Nucleus accumbens (tissue), 56 donors: ENCODE measurements at places on chromosomes 7 and 10.

DNA sequence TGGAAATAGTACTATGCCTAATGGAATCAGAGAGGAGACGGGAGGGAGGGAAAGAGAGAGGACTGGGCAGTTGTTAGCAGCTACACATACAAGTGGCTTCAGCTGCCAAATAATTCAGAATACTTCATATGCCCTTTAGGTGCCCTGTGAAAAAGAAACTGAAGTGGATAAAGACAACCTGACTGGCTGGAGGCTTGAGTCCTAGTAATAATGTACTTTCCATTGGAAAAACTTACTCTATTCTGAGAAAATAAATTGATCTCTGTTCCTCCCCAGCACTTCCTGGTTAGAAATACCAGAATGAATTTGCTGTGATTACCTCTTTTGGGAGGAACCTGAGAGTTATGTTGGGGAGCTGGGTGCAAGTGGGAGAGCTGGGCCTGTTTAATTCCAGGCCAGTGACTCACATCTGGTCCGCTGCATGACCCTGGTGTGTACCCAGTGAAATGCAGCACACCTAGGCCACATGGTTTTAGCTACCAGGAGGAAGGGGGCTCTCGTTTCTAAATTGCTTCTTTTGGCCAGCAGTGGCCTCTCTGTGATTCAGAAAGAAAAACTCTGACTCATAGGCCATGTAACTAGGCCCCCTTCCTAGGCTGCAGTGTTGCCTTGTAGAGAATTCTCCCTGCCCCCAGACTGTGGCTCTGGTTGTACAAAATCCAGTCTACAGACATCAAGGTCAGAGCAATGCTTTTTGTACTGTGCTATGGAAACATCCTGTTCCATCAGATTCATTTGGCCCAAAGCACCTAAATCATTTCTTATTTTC is 6.5 kb downstream of the AGFG2 start:
- DNase-seq = no peak

- no peak for DNase-seq
These were observed 8.1 kb downstream of the GDF2 start for GRCh38 chr10:47330366-47330765.

- no peak for DNase-seq
These were observed 13.1 kb upstream of the ZMIZ2 start for GRCh38 chr7:44735403-44736165.

DNA sequence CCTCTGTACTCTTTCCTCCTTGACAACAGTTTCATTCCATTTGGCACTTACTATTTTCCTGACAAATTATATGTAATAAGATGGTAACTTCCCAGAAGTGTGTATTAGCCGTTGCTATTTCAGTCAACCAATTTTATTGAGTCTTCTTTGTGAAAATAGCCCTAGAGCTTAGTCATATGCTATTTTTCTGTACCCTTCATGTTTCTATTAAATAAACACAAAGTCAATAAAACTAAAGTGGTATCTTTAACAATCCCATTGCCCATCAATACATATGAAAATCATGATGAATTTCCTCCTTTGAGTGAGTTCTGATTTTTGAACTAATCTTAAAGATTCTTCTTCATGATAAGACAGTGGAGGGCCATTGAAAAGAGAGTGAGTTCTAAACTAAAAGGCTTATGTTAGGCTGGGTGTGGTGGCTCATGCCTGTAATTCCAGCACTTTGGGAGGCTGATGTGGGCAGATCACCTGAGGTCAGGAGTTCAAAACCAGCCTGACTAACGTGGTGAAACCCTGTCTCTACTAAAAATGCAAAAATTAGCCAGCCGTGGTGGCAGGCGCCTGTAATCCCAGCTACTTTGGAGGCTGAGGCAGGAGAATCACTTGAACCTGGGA is 5.9 kb upstream of the MYPN start:
- no peak for DNase-seq

DNA sequence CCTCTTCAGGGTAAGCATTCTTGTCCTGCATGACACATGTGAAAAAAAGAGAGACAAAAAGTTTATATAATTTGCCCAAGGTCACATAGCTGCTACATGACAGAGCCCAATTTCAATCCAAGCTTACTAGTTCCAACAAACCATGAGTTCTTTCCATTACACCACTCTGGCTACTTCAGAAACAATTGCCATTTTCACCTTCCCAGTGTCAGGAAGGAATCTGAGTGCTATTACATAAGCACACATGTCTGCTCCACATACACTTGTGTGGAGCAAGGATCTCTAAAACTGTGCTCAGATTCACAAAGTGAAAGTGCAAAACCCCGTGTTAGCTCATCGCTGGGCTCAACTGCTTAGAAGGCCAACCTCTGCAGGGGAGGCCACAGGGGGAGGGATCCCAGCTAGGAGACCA is 356.2 kb upstream of the NFE2L3 start:
- DNase-seq = no peak

GRCh38 chr7:114365791-114366190 is 48.8 kb upstream of the FOXP2 start:
- no peak for DNase-seq

- no peak for DNase-seq
These were observed 103.0 kb upstream of the LSM8 start for GRCh38 chr7:118080947-118081346.

DNA sequence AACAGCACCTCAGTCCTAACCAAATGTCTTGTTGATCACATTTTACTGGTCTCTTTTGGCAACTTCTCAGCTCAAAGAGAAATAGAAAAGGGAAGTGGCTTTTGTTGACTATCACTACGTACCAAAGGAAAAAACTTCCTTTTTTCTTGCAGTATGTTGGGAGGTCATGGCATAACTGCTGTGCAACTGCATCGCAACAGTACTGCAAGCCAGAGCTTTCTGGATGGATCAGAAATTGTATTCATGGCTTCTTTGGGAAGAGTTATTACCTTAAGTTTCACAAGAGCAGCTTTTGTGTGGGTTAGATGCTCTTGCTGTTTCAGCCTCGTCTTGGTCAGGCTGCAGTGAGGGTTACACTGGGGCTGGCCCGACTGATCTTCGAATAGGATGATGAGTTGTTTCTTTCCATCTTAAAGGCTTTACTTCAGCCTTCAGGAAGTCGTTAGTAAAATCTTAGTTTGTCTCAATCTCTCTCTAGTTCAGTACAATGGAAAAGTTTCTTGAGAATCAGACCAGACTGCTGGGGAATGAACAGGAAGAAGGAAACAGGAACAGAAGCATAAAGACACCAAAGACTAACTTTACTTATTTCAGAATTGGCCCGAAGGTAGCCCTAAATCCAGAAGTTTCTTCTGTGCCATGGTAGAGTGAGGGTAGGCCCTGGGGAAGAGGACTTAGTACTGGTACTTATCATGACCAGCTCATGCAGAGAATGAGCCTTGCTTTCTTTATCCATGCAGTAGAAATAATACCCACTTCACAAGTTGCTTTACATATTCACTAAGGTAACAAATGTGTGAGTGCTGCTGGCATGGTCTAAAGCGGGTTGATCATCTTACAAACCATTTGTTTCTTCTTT is 153.6 kb downstream of the CELF2 start:
- DNase-seq = no peak

DNA sequence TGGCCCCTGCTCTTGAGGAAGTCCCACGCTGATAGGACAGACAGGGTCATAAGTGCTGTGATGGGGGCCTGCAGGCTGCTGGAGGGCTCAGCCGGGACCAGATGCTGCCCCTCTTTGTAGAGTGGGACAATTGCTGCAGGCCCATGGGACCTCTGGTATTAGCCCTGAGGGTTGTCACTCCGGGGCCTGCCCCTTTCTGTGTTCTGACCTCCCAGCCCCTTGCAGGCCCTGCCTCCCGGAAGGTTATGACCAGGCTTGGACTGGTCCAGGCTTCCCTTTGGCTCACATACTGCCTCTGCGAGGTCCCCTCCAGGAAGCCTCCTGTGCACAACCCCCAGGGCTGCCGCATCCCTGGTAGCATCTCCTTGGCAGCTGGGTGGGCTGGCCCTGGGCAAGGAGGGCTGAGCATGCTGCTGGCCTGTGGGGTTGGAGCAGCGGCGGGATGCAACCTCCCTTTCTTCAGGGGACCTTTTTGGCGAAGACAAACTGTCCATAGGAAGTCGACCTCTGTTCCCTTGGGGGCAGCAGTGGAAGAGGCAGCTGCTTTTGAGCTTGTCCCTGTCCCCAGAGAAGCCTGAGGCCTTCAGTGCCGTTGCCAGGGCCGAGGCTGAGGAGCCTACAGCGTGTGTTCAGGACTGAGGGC is 8.8 kb downstream of the LIMK1 start:
- no peak for DNase-seq

GRCh38 chr7:1885465-1886226 is 215.6 kb downstream of the ELFN1 start:
- DNase-seq = no peak

DNA sequence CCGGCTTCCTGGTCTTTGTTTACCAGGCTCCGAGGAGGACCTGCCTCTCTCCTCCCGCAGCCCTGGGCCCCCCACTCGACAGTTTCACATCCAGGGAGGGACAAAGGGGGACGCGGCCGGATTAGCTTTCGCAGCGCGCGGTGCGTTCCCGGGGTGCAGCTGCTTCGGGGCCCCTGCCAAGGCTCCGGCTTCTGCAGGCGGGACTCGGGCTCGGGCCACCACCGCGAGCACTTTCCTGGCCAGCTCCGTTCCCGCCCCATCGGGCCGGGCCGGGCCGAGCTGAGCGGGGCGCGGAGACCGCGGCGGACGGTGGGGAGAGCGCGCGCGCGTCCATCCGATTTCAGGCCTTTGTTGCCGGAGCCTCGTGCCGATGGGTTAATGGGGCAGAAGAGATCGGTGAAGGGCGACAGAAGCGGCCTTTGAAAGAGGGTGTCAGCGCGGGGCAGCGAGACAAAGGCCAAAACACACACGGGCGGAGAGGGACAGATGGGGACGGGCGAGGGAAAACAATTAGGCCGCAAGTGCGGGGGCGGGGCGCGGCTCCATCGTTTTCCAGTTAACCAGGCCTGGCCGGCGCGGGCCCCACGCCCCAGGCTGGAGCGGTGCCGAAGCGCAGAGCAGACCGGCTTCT is 8.5 kb upstream of the UNCX start:
- no peak for DNase-seq

- DNase-seq = no peak
These were observed 33.6 kb downstream of the HIPK2 start for GRCh38 chr7:139743967-139744767.

GRCh38 chr7:15113752-15114151 is 211.2 kb upstream of the DGKB start:
- no peak for DNase-seq

DNA sequence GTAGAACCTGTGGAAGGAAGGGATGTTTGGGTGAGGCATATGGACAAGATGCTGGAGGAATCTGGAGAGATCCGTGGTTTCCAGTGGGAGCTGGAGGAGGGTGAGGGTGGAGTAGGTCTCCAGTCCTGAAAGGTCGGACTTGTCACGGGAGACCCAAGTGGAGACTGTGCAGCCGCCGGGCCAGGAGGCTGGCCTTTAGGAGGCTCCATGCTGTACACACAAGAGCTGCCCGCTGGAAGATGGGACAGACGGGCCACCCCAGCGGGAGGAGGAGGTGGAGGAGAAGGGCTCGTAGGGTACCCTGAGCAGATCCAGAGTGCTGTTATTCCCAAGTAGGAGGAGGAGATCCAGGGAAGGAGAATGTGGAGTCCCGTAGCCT is 106.7 kb downstream of the NKX6-2 start:
- DNase-seq = no peak

DNA sequence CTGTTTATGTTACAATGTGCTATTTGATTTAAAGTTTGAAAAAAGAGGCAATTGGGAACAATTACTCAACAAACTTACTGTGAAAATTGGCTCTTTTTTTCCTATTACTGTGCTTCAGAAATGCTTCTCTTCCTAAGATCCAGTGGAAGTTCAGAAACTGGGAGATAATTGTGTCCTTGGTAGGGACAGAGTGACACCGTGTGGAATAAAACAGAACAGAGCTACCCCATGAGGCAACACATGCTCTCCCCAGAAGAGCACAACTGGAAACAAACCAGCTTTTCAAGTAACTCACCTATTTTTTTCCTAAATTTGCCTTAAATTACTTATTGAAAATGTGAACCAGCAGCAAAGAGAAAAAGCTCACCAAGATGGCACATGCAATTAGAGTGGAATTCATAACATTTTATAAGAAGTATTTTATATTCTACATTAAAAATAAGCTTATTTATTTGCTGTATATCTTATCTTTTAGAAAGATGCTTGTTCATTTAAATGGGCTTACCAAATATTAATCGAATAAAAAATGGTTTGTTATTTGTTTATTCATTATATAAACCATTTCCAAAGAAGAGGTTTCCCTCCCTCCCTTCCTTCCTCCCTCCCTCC is 346.1 kb upstream of the ANKRD30A start:
- DNase-seq = no peak

GRCh38 chr10:99279626-99280111 is 44.0 kb upstream of the HPSE2 start:
- no peak for DNase-seq

- no peak for DNase-seq
These were observed 168.2 kb downstream of the CACNA2D1 start for GRCh38 chr7:82275342-82275741.

DNA sequence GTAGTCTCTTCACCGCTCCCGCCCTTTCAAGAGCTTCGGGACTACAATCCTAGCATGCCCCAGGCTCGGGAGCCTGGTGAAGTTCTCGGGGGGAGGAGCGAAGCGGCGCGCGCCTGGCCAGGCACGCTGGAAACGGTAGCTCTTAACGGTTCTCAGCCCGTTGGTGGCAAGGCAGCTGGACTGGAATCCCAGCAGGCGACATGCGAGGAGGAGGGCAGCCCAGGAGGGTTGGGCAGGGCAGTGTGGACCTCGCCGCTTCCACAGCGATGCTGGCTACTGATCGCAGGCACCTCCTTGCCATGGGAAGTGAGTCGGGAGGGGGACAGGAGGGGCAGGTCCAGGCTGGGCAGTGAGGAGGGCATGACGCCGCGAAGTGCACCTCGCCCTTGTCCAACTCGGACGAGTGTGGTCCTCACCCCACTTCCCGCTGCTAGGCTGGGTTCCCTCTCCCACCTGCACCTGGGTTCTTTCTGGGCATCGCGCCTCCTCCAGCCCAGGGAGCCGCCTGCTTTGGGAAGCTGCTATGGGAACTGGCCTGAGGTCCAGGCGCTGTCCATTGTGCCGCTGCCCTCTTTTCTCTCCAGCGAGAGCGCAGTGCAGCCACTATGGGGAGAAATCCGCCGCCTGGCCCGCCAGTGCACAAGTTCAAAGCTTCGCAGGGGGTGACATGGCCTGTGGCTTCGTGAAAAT is 367.8 kb upstream of the NUPR2 start:
- no peak for DNase-seq

GRCh38 chr10:111766464-111766863 is 417.1 kb downstream of the GPAM start:
- no peak for DNase-seq

DNA sequence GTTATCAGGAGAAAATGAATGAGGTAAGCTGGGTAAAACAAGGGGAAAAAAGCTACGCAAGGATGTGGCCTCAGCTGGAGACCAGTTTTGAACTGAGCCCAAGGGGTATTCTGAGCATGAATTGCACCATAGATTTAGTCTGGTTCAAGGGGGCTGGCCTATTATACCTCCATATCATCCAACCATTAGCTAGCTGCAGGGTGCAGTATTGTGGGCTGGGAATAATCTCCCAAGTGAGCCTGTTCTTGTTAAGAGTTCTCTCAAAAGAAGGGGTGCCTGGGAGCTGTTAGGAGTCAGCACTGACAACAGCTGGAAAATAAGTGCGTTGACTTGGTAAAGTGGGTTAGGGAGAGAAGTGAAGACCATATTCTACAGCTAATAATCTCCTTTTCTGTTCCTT is 8.0 kb downstream of the TAS2R16 start:
- no peak for DNase-seq
